Globus pallidus (tissue), 1 donor: ENCODE measurements at places on chromosomes 6 and 20.
A peak's percentile ranks its signal among the peaks of the same experiment; 100 is the strongest.

GRCh38 chr6:28648035-28648877 lies 122.6 kb downstream of the GPX5 start:
- peak; percentile 38 for DNase-seq

GRCh38 chr6:108715832-108716231 lies 132.4 kb upstream of the ARMC2 start:
- no peak for DNase-seq

DNA sequence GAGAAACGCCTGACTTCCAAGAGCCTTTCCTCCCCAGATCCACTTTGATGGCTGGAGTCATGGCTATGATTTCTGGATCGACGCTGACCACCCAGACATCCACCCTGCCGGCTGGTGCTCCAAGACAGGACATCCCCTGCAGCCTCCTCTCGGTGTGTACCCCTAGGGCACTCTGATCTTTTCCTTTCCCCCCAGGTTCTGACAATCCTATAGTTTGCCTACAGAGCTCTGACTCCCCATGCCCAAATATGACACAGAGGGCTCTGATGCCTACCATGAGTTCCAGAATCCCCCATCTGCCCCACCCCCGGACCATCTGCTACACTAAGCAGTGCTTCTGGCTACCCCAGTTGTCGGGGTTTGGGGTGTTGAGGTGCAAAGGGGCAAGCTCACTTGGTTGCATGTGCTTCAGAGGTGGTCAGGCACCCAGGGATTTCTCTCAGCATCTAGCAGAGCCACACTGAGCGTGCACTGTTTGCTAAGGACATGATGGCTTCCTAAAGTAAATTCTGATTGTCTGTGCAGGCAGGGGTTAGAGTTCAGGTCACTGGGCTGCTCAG lies 24.0 kb upstream of the SGK2 start:
- DNase-seq = no peak

GRCh38 chr20:43752561-43753301 lies 25.9 kb upstream of the GTSF1L start:
- no peak for DNase-seq

GRCh38 chr6:168041928-168042327 lies 37.1 kb downstream of the FRMD1 start:
- no peak for DNase-seq
